ENCODE measurements at places on chromosomes 6 and 20.

- DNase-seq = no peak
Observed at GRCh38 chr6:11412011-11412424, 125.5 kb upstream of the TMEM170B start.

DNA sequence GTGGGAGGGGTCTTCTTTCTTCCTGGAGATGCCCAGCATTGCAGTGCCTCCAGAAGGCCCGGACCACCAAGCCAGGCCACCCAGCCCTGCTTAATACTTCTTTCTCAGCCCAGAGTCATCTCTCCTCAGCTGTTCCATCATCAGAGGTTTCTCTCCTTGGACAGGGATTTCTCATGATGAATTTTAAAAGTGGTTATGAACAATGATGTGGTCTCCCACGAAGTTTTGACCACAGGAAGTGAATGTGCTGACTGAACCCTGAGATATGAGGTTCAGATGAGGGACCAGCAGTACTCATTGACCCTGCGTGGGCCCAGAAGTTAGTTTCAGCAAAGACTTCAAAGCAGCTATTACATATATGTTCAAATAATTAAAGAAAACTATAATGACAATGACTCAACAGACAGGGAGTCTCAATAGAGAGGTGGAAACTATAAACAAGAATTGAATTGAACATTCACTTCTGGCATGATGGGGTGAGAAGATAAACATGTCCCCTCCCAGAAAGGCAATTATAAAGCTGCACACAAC is 114.5 kb upstream of the SLC22A16 start:
- no peak for DNase-seq

GRCh38 chr6:13027207-13027606 is 301.1 kb downstream of the TBC1D7 start:
- no peak for DNase-seq

GRCh38 chr6:137661601-137662000 is 167.4 kb upstream of the OLIG3 start:
- no peak for DNase-seq

GRCh38 chr6:40251637-40252300 is 317.5 kb upstream of the MOCS1 start:
- no peak for DNase-seq

DNA sequence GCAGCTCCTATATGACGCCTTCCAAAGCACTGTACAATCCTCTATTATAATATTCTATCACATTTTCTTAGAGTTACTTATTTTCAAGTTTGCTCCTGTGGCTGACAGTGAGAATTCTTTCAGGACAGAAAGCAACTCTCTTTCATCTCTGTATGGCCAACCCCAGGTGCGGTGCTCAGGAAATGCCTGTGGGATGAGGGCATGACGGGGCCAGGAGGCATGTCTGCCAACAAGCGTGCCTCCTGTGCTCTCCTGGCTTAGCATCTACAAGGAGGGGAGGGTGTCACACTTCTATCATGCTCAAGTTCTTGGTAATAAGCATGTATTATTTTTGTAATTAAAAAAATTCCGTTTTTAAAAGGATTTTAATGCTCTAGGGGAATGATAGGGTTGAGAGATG is 11.4 kb downstream of the MRPL14 start:
- DNase-seq = peak; percentile 74

DNA sequence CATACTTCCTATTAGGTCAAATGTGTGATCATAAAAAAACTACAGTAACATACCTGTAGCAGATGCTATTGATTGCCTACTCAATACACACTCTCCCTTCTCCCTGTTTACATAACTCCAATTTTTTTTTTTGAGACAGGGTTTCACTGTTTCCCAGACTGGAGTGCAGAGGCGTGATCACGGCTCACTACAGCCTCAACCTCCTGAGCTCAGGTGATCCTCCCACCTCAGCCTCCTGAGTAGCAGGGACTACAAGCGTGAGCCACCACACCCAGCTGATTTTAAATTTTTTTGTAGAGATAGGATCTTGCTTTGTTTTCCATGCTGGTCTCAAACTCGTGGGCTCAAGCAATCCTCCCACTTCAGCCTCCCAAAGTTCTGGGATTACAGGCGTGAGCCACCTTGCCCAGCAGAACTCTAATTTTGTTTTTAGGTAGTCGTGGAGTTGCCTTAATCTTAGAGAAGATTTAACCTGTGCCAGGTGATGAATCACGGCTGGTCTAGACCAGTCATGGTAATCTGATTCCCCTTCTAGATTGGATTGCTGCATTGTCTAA is 14.0 kb upstream of the KIF3B start:
- no peak for DNase-seq

DNA sequence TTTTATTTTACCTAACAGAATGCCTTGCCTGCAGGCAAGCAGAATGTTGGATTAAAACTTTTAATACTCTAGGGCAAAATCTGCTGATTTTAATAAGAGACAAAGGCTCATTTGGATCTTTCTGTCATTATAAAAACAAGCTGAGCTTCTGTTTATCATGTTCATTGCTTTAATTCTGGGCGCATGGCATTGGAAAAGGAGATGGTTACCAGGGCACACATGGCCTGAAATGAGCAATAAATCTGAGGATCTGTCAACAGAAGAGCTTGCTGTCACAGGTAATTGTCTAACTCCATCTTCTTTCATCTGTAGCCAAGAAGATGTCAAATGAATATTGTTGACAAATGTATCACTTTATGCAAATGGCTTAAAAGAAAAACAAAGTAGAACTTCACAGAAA is 439.6 kb downstream of the DOK5 start:
- DNase-seq = no peak

GRCh38 chr6:144555066-144555465 is 269.9 kb downstream of the UTRN start:
- no peak for DNase-seq

DNA sequence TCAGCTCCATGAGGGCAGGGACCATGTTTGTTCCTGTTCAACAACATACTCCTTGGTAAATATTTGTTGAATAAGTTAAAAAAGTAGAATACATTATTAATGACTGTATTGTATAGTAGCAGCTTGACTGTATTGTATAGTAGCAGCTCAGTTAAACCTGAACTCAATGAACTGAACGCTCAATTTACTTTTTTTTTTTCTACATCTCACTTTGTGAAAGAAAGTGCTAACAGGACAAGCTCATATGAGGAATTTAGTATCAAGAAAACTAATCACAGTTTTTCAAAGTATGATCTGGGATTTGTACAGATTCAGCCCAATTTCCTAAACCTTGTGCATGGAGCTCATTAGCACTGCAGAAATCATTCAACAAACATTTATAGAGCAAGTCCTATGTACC is 38.8 kb upstream of the NR2E1 start:
- no peak for DNase-seq

DNA sequence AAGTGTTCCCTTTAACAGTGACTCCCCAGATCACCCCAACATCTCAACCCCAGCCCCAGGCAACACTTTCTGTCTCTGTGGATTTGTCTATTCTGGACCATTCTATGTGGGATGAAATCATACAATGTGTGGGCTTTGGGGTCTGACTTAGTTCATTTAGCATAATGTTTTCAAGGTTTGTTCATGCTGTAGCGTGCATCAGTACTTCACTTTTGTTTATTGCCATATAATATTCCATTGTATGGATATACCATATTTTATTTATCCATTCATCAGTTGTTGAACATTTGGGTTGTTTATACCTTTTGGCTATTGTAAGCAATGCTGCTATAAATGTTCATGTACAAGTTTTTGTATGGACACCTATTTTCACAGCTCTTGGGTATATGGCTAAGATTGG is 31.0 kb downstream of the FOXF2 start:
- DNase-seq = no peak

GRCh38 chr20:32446301-32447100 is 88.4 kb downstream of the ASXL1 start:
- no peak for DNase-seq

DNA sequence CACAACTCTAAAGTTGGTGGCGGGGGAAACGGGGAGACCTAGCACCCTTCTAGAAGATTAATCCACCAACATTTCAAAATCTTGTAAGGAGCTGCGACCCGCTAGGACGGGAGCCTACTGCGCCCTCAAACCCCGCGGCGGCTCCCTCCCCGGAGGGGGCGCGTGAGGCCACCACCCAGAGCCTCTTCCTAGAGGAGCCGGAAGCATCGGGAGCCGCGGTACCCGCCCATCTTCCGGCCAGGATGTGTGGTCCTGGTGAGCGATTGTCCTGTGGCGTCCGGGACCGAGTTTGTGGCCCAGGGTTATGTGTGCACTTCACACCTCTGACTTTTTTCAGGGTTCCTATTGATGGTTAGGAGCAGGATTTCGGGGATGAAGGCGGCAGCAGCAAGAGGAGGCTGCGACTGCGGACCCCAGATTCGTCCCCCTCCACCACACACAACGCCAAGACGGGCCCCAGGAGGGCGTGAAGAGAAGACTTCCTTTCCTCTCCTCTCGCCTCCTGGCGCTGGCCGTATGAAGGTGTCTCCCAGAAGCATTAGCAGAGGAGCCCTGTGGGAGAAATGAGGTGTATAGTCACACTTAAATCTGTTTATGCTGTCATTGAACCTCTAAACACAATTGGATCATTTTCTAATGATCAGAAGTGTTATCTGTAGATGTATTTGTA is 10.7 kb downstream of the ZNF165 start:
- DNase-seq = no peak
